ENCODE measurements at places on chromosomes 13 and 19.
A peak's percentile ranks its signal among the peaks of the same experiment; 100 is the strongest.

DNA sequence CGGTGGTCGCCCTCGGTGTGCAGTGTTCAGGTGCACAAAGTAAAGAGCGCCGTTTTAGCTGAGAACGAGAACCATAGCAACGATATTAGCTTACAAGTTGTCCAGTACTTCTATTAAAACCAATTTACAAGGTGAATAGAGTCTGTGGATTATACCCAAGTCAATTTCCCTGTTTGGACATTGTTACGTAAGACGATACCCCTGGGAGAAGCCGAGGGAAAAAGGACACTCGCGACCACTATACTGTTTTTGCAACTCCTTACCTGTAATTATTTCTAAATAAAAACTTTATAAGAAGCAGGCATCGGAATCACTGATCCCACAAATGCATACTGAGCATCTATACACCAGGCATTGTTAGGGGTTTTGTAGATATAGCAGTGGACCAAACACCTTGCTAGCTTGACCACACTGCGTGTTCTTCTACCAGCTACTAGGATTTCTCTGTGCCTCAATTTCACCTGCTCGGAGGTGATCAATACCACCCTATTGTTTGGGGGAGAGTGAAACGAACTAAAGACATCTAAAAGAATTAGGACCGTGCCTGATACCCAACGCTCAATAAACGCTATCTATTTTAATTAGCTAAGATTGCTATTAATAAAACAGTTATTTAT lies 488 bp upstream of the EEF2 start:
- no peak for DNase-seq

- no peak for DNase-seq
These were observed 718.8 kb upstream of the SGCG start for GRCh38 chr13:22461854-22462490.

GRCh38 chr13:24627090-24627714 lies 53.0 kb upstream of the ATP12A start:
- peak; percentile 20 for DNase-seq

GRCh38 chr13:46622630-46623256 lies 69.8 kb downstream of the LRCH1 start:
- DNase-seq, result peak; percentile 92

GRCh38 chr19:1237027-1237659 lies 662 bp downstream of the CBARP start:
- peak; percentile 34 for DNase-seq

DNA sequence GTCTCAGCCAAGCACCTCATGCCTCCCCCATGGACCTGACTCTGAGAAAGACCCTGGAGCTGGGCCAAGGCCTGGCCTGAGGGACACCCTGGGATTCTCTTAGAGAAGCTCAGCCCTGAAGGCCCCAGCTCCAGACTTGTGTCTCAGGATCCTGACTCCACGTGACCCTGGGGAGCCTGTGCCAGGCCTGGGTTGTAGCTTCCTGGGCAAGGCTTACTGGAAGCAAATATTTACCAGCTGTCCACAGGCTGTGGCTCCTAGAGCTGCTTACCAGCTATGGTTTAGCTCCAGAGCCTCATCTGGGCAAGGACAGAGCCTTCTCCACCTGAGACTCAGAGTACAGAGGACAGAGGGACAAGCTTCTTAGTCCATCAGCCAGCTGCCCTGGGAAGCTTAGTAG lies 61.0 kb upstream of the CEACAM8 start:
- DNase-seq, result no peak

DNA sequence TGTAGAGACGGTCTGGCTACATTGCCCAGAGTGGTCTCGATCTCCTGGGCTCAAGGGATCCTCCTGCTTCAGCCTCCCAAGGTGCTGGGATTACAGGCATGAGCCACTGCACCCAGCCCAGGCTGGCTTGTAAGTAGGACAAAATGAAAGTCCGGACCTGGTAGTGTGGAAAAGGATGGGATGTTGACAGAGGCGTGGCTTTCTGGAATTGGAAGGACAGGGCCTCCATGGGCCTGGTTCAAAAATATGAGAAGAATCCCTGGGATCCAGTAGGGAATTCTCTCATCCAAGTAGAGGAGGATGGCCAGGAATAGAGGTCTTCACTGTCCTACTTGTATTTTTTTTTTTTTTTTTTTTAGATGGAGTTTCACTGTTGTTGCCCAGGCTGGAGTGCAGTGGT lies 64.9 kb downstream of the TRPM4 start:
- no peak for DNase-seq

DNA sequence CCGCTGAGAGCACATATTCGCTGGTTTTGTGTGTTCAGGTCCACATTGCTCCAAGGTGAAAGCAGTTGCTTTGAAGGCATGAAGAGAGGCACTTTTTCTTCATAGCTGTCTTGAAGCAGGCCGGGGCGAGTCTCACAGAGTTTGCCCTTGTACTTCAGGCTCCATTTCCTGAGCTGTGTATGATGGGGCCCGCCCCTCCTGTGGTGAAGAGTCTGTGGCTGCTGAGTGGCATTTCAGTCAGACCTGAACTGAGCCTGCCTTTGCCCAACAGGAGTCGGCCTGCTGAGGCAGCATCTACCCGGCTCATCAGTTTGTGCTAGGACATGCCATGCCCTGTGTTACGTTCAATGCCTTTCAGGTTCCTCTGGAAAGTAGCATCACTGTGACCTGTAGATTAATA lies 44.4 kb upstream of the C1QTNF9 start:
- DNase-seq, result no peak

- DNase-seq, result no peak
These were observed 7.5 kb upstream of the UBAC2 start for GRCh38 chr13:99193152-99193551.

GRCh38 chr19:15864824-15865223 lies 33.0 kb downstream of the CYP4F2 start:
- no peak for DNase-seq

Measured in fibroblast of mammary gland (primary cell).